ENCODE measurements at places on chromosomes 2 and 18.
A peak's percentile ranks its signal among the peaks of the same experiment; 100 is the strongest.

DNA sequence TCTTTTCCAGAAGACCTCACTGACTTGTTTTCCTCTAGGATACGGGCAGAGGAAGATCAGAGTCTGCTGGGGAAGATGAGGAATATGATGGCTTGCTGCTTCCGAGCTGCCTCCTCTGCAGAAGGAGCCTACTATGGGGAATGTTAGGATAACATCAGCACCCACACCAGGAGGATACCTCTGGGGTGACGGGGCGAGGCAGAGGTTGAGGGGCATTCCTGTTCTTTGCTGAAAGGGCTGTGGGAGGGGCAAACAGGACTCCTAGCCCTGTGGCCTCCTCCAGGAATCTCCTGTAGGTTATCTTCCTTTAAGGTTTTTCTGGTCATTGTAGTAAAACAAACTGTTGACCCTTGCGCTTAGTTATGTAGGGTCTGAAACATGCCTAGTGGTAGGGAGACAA lies 102.5 kb downstream of the CRIM1 start:
- DNase-seq = no peak

GRCh38 chr2:100289020-100289419 lies 33.3 kb downstream of the LONRF2 start:
- no peak for DNase-seq

GRCh38 chr2:218257390-218257981 lies 3.3 kb upstream of the GPBAR1 start:
- DNase-seq = peak; percentile 54

DNA sequence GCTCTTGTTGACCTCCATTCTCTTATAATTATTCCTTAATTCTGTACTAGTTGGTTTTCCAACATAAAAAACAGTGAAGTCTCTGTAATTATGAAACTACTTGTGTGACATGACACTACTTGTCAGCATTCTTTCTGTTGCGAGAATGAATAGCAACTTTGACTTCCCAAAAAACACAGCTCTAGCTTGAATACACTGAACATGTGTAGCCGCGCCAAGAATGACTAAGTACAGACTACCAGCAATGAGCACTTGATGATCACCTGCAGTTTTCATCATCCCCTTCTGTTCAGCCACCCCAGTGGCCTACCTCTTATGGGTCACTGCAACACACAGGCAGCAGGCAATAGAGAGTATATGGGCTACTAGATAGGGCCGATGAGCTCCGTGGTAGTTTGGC lies 229.3 kb downstream of the TGIF1 start:
- no peak for DNase-seq

DNA sequence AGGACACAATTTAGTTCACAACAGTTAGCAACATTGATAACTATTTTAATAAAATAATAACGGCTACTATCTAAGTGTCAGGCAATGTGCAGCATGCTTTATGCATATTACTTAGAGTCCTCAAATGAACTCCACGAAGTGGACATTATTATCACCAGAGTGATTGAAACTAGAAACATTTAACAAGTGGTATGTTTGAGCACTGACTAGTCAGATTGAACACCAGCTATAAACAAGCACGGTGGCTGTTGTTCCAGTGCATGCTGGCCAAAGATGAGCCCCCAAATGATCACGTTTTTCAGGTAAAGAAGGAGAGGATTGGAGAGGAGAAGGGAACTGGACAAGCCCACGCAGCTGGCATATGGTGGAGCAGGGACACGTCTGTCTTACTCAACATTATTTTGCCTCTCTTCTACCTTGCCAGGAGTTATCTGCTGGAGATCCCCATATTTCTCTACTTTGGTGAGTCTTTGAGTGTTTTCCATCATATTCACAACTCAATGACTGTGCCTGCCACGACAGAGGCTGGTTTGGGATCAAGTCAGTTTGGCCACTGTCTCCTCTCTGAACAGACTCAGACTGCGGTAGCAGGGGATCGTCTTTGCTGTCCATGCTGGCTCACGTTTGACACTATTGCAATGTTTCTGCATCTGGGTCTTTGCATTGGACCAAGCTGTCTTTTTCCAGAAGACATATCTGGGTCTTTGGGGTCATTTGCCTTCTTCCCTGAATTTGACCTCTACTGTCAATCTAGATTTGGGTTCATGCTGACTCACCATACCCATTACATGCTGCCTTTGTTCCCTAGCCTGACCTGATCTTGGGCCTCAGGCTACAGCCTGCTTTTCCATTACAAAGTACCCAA lies 66.0 kb upstream of the ACSL3 start:
- no peak for DNase-seq

DNA sequence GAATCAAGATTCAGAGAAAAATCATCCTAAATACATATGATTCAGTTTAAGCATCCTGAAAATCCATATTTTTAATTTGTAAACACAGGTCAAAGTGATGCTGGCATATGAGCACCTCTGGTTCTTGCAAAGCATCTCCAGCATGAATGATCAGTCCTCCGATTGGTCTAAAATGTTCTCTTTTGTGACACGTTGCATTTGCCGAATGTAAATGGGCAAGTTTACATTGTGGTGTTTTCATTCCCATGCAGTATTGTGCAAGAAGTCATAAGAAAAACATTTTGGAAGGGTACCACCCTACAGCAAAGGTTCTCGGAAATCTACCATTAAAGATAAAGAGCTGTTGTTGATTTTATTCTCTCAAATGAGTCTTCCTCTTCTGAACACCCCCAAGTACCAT lies 108.0 kb upstream of the UNC80 start:
- DNase-seq = no peak

GRCh38 chr18:27298214-27298804 lies 113.2 kb upstream of the CHST9 start:
- DNase-seq = no peak

GRCh38 chr2:3131636-3132326 lies 245.8 kb downstream of the EIPR1 start:
- no peak for DNase-seq

DNA sequence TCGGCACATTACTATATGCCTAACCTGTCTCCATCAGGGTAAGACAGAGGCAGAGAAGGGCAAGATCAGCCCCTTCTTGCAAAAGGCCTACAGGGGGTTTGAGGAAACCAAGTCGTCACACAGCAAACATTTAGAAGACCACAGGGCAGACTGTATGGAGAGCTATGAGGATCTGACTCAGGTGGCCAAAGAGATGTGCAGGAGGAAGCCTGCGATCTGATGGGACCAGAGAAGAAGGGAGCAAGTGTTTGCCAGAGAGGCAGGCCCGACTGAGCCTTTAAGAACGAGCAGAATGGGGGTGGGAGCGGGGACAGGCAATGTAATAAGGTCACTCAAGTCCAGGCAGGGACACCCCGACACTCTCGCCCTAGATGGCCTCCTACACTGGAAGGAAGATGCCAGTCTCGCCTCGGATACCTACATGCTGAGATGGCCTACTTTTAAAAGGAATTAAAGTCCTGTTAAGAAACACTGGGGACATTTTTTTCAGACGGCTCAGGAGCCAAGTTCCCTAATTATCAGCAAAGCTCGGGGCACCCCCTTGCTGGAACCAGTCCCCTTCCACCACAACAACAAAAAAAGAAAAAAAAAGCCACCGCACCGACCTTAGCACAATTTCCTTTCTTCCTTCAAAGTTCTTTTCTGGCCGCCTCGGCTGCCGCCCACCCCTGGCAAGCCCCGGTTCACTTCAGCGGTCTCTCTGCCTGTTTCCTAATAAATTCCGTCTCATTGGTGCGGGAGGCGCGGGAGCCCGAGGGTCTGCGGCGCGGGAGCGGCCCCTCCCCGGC lies 1.5 kb downstream of the SFXN5 start:
- DNase-seq = no peak

DNA sequence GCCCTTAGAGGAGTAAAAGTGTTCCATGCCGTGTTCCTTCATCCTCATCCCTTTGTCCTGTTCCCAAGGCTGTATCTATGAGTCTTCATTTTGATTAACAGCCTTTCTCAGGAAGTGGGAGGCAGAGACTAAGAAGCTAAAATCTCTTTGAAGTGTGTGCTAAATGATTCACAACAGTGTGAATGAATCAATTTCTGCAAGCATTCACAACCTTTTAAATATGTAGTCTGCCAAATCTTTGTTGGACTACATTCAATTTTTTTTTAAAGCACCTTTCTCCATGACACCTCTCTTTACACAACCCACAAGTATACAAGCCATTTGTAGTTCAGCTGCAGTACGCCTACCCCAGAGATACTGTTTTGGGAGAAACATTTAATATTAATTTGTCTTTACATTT lies 408.6 kb upstream of the FANCL start:
- no peak for DNase-seq

DNA sequence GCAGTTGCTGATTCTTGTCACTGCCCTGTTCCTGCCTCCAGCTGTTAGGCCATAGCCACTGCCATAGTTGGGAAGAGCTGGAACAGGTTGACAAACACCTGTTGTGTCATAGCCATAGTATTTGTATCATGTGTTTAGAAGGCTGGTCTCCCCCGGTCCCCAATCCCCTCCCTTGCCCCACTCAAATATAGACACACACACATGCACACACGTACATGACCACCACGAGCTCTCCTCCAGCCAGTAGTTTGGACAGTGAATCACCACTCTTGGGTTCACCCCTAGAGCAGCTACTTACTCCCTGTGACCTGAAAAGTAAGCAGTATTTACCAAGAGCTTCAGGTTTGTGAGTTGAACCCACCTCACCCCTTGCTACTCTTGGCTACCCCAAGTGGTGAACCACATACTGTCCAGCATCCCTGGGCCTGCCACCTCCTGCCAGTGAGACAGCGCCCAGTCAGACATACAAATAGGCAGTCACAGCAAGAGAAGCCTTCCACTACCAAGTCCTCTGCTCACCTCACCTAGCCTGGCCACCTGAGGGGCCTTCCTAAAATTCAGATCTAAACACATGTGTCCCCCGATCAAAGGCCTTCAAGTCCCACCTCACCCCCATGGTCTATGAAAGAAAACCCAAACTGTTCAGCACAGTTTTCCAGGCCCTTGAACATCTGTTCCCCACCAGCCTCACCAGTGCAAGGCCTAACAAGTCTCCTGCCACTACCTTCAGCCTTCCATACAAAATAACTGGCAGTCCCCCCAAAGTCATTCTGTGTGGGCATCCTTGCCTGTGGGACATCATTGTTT lies 7.1 kb downstream of the PCBP1 start:
- DNase-seq = no peak

DNA sequence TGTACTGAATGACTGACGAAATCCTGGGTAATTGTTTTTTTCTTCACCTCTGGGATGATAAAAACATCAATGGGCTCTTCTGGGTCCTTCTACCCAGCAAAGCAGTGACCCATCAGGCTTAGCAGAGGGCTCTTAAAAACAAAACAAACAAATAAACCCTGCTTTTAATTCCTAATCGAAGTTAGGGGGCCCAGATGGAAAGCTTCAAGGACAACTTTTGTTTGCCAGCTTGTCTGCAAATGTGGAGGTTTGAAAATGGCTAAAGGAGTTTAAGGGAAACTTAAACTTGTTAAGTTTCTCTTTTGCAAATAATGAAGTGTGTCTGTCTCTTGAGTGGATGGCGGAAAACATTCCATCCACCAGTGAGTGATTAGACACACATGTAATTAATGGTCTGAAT lies 327.2 kb downstream of the SATB2 start:
- no peak for DNase-seq

DNA sequence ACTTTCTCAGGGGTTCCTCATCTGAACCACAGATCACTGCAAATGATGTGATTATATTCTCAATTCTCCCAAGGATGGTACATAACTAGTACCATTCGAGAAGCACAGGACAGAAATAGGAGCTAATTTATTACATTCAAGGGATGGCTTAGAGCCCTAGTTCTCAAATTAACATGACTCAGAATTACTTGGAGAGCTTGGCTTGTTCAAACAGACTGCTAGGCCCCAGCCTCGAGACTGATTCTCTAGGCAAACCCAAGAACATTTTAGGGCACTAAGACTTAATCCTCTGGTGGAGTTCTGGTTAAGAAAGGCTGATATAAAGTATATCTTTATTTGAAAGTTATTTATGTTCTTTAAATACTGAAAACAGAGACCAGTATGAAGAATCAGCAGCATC lies 35.8 kb downstream of the HIBCH start:
- DNase-seq = no peak

DNA sequence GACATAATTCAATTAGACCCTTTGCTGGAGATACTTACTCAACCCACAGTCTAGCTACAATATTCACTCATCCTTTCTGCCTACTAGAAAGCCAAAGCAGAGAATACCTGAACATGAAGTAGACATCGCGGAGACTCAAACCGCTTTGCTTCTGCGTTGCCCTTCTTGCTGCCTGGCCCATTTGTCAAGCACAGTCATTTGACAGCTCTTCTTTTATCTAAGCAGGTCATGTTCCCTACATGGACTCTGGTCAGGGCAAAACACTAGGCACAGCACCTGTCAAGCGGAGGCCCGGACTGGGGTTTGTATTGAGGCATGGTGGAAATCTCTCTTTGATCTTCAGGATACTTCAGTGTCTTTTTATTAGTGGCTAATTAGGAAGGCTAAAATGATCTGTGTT lies 89.7 kb downstream of the FARSB start:
- DNase-seq = no peak

- no peak for DNase-seq
These were observed 24.6 kb upstream of the ACAA2 start for GRCh38 chr18:49837889-49838288.

DNA sequence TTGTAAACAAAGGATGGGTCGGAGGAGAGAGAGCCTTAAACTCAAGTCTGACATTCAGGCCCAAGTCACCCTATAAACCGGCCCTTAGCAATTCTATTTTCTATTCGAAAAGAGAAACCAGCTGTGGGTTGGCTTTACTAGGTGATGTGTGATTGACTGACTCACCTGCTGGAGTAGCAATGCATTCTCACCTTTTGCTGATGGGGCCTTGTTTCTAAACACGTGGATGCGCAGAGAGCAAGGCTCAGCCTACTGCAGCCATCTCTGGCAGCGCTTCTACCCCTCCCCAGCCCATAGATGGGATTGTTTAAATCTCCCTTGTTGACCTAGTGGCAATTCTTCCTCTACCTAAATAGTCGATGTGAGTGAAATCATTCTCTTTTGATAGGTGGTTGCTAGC lies 138.5 kb downstream of the MEIS1 start:
- no peak for DNase-seq

DNA sequence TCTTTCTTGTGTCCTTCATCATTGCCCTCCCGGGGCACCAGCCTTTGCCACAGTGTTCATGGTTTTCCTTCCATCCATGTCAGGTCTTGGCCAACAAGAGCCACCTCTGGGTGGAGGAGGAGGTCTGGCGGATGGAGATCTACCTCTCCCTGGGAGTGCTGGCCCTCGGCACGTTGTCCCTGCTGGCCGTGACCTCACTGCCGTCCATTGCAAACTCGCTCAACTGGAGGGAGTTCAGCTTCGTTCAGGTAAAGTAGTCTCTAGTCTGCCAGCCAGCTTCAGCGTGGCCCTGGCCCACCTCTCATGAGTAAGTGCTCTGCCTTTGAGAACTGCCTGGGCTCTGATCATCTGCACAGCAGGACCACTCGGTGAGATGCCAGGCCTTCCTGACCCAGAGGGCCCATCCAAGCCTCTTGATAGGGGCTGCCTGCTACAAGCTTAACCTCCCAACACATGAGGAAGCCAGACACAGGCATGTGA lies 31.0 kb downstream of the STEAP3 start:
- DNase-seq = no peak

- DNase-seq = no peak
These were observed 1.1 kb downstream of the LMAN1 start for GRCh38 chr18:59357928-59358327.

Measured in activated CD8-positive, alpha-beta memory T cell treated with anti-CD3 and anti-CD28 coated beads for 4 hours (primary cell).